ENCODE measurements at places on chromosomes 12 and 14. TPM values are rescaled to one million over a fixed set of nuclear protein-coding genes. Genes with fewer than 3 reads are reported as not detected.

DNA sequence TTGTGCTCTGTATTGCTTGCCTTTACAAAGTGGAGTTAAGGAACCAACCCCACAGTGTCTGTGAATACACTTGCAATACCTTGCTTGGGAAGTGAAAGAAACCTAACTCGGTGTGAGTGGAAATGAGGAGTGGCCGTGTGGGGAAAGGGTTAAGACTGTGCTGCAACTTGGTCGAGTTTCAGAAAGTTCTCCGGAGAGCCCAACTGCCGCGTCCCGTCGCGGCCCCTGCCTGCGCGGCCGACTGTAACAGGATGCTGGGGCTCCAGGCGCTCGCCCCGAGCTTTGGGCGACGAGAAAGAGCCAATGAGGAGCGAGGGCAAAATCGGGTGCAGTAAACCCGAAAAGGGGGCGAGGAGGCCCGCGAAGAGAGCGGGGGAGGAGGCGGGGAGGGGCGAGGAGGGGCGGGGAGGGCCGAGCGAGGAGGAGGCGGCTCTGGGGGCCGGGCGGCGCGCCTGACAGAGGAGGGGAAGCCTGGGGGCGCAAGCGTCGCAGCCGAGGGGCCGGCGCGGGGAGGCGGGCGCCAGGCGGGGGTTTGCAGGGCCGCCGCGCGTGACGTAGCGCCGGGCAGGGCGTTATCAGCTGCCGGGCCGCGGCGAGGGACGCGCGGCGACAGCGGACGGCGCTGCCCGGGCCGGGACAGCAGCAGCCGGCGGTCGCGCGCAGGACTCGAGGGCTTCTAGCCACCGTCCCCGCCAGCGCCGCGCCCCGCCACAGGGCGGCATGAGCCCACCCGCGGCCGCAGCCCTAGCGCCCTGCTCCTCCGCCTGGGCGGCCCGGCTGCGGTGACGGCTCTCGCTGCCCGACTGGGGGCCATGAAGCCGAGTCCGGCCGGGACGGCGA is at the start of gene DACT1:
Gene DACT1, plus strand, starts transcription at position 572 of the 840 bp plus-strand sequence. Its CDS starts 241 bp downstream, at position 813.
- DNase-seq, result peak; percentile 7

DNA sequence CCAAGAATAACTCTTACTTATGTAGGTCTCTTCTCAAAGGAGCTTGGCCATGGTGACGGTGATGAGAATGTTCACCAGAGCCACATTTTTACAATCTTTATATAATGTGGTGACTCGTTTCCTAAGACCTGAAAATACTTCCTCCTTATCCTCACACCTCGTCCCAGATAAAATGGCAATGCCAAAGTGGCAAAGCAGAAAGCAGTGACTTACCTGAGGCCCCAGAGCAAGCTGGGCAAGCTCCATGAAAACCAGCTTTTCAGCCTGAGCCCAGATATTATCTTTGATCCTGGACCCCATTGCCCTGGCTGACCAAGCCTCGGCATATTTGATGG is 173.6 kb upstream of the PRMT8 start:
- DNase-seq, result no peak

- no peak for DNase-seq
Observed at GRCh38 chr14:95268350-95268749, 51.4 kb downstream of the CLMN start.

GRCh38 chr14:70788898-70789297 is 20.4 kb downstream of the MAP3K9 start:
- no peak for DNase-seq

DNA sequence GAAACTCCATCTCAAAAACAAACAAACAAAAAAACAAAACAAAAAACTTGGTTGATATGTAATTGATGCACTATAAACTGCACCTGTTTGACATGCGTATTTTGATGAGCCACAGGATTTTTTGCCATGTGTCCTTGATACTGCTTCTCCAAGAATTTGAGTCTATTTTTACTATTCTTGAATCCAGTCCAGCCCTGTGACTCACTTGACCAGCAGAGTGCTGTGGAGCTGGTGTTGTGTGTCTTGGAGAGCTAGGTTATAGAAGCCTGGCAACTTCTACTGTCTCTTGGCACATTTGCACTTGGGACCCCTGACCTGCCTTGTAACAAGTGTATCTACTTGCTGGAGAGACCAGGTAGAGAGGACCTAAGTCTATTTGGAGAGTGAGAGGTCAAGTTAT is 52.0 kb downstream of the KLRG1 start:
- DNase-seq, result peak; percentile 9

DNA sequence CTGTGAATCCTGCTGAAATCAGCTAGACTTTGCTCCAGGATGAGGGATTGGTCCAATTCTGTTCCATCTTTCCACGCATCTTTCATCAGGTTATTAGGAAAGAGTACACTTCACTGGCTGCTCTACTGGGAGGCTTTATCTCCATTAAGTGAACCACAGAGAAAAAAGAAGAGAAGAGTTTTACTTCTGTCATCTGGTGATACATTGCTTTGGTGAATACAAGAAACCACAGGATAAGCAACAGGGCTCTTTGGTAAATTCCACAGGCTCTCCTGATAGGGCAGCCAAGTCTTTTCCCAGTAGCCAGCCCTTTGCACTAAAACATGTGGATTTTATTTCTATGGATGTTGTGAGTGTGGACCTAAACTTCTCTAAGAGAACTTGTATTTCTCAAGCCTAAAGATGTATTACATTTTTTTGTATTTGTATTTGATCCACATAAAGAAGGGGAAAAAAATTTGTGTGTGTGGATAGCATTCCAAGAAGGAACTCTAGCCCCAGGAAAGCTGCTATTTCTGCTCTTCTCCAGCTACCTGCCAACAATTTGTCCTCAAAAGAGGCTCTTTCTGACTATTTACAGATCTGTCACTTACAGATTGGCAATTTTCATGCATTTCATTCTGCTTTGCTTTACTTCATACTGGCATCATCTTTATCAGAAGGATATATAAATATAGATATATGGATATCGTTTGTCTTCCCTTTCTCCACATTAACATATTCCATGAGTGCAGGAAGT is 1117.6 kb upstream of the TMEM132C start:
- DNase-seq, result peak; percentile 32

DNA sequence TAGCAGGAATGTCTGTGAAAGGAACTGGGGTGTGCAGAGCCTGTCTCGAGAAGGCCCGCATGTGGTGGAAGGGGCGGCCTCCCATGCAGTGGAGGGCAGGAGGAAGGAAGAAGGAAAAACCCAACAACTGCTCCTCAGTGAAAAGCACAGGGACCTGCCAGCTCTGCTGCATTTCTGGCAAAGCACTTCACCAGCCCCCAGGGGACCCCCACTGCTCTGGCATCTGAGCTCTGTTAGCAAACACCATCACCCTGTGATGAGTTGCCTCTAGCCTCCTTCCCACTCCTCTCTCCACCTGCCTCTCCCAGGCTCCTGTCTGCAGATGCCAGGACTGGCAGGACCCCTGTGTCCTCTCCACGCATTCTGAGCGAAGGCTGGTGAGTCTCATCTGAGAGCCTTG is 69.0 kb upstream of the DDX11 start:
- no peak for DNase-seq

DNA sequence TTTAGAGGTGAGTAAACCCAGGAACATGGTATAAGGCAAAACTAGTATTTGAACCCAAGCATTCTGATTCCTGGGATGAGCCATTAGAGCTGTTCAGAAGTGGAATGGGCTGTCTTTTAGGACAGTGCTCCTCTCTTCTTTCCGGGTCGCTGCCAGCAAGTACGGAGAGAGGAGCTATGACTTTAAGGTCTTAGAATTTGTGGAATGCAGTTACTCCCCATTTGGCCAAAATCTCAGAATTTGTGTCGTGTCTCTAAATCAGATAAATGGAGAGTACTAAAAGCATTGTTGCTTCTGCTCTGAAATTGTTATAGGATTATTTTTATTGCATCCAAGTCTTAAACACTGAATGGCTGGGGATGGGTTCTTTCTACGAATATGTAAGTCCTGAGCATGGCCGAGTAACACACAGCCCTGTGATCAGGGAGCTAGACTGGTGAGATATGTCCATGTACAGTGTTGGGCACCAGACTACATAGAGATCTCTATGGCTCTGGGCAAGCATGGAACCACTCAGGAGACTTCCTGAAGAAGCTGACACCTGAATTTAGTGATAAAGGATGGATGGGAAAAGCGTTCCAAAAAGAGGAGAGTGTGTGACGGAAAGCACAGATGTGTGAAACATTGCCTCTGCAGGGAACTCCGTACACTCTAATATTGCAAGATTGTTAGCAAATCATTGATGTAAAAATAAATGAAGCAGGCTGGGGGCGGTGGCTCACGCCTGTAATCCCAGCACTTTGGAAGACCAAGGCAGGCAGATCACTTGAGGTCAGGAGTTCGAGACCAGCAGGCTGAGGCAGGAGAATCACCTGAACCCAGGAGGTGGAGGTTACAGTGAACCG is 184.7 kb downstream of the SRGAP1 start:
- peak; percentile 35 for DNase-seq

The KLRB1 gene
- total RNA-seq, result not detected

The KCNC2 gene
- not detected for total RNA-seq

The OTUB2 gene
- 0.53 TPM for total RNA-seq

All from A172 (cell line).